ENCODE measurements at places on chromosomes 3 and 15. TPM values are rescaled to one million over a fixed set of nuclear protein-coding genes. Genes with fewer than 3 reads are reported as not detected.

The FAH gene
- polyA plus RNA-seq = 23.2 TPM

The TUSC7 gene
- polyA plus RNA-seq = not detected

The PRICKLE2 gene
- polyA plus RNA-seq = 18.2 TPM

The TMEM158 gene
- 0.98 TPM for polyA plus RNA-seq

The POPDC2 gene
- 3.0 TPM for polyA plus RNA-seq

The VIPR1 gene
- polyA plus RNA-seq = 0.47 TPM

The MAGEF1 gene
- 48.7 TPM for polyA plus RNA-seq

The IGF1R gene
- 38.2 TPM for polyA plus RNA-seq

The MNS1 gene
- polyA plus RNA-seq = 3.4 TPM

The ZIC1 gene
- 0.10 TPM for polyA plus RNA-seq

The AMT gene
- 12.1 TPM for polyA plus RNA-seq

The ERICH6 gene
- 0.04 TPM for polyA plus RNA-seq

The REC114 gene
- not detected for polyA plus RNA-seq

DNA sequence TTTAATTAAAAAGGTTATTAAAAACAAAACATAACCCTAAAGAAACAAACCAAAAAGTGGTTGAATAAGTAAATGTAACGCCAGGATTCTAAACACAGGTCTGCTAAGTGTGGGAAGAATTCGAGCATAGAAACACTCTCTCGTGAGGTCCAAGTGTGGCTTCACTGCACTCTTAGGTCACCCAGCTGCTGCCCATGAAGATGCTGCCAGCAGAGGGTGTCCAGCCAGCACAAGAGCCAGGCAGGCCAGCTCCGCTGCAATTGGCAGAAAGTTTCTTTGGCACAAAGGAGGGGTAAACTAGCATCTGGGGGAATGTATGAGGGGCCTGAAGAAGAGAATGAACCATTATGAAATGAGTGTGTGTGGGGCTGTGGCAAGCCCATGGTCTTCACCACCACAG is 215.7 kb upstream of the FEZF2 start:
- DNase-seq = no peak

DNA sequence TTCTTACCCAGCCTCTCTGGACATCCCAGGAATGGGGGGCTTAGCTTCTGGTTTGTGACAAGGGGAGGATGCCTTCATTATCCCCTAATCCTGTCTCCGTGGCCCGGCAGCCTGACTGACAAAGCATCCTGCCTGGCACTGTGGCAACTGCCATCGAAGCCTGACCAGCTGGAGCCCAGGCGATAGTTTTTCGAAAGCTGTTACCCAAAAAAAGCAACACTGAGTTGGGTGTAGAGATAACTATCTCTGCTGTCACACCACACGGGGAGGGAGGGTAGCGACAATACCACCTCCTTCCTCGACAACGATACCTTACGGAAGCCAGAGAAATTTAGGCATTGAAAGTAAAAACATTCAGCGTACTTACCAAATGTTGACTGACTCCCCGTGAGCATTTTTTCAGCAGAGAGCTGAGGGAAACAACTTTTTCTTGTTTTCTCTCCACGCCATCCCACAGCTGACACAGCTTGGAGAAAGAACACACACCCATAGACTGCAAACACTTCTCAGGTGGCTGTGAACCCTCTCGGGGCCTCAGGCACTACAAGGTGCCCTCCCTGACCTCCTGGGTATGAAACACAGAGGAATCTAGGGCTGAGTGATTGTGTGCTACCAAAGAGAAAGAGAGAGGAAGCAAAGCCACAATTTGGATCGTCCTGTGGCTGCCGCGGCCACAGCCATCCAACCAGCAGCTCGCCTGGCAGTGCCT is 361.9 kb upstream of the ICE2 start:
- DNase-seq = no peak

- no peak for DNase-seq
Measured at GRCh38 chr3:141015481-141015880, 35.7 kb upstream of the SPSB4 start.

DNA sequence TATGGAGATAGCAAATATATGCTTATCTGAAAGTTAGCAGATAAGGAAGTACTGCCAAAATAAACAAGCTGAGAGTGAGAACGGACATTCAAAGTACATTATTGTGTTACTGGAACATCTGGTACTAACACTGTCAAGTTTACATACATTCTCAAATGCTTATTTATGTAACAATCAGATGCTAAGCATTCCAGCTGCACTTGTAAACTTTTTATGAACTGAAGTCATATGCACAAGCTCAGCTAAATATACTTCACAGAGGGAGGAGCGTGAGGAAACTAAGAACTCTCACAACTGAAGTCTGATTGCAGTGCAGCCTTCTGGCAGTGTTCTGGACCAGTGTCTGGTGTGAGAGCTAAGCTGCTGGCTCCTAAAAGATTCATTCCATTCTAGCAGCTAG is 223.7 kb upstream of the NANOGP8 start:
- no peak for DNase-seq

DNA sequence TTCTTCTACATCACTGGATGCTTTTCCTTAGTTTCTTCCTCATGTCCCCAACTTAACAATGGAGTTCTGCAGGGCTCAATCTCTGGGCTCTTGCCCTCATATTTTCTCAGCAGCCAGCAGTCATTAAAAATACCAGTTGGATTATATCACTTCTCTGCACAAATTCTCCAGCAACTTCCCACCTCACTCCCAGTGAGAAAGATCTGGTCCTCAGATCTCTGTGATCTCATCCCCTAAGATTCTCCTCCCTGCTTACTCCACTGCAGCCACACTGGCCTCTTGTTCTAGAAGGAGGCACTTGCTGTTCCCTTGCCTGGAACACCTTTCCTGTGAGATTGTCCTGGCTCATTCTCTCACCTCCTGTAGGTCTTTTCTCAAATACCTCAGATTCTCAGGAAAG is 6.1 kb downstream of the ERICH6 start:
- DNase-seq = no peak

DNA sequence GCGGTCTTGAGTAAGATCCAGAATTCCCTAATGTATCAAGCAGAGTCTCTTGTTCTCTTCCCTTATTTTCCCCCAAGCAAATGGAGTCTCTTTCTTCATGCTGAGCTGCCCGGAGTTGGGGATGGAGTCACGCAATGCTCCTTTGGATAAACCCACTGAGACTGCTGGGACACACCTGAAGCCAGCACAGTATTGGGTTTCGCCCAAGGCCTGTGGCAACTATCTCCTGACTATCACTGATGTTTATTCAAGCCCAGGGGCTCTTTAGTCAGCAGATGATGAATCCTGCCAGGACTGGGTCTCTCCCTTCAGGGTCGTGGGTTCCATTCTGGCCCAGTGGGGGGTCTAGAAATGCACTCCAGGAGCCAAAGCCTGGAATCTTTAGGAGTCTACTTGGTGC is 11.3 kb downstream of the USF3 start:
- no peak for DNase-seq

GRCh38 chr3:134651347-134652041 is 672 bp upstream of the KY start:
- no peak for DNase-seq

- DNase-seq = no peak
Measured at GRCh38 chr3:9781978-9782603, 10.2 kb downstream of the TADA3 start.

- DNase-seq = no peak
Measured at GRCh38 chr15:91208371-91208770, 108.3 kb downstream of the SV2B start.

DNA sequence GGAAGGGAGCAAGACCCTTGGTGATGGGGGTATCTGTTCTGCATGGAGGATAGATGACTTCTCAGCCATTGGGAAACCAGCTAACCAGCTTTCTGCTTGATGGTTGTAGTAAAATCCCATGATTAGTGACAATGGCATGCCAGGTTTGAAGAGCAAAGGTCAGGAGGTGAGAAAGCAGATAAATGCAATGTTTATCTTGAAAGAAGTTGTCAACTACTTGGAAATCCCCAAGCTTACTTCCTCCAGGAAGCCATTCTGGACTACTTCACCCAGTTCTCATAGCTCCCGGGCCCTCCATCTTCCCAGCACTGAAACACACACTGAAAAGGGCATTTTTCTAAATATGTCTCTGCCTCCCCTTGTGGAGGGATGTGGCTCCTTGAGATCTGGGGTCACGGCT is 51.3 kb downstream of the SMAD3 start:
- DNase-seq = no peak

DNA sequence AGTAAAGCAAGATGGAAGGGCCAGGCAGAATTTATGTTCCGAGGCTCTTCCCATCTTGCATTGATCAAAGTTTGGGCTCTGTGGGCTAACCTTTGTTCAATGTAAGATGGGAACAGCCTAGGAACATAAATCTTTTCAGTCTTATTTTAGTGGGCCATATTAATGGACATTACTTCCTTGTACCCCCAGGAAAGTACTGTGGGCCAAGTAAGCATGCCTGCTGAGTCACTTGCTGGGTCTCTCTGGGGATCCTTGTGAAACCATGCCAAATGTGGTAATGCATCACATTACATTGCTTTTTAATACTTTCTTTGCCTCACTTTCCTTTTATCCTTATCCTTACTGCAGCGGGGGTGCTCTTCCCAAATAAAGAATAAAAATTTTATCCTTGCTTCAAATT is 349.5 kb upstream of the POU1F1 start:
- no peak for DNase-seq

GRCh38 chr3:4079339-4080195 is 223.6 kb upstream of the SETMAR start:
- no peak for DNase-seq

- DNase-seq = peak; percentile 70
Measured at GRCh38 chr15:65259367-65259797, 27.3 kb downstream of the PARP16 start.

DNA sequence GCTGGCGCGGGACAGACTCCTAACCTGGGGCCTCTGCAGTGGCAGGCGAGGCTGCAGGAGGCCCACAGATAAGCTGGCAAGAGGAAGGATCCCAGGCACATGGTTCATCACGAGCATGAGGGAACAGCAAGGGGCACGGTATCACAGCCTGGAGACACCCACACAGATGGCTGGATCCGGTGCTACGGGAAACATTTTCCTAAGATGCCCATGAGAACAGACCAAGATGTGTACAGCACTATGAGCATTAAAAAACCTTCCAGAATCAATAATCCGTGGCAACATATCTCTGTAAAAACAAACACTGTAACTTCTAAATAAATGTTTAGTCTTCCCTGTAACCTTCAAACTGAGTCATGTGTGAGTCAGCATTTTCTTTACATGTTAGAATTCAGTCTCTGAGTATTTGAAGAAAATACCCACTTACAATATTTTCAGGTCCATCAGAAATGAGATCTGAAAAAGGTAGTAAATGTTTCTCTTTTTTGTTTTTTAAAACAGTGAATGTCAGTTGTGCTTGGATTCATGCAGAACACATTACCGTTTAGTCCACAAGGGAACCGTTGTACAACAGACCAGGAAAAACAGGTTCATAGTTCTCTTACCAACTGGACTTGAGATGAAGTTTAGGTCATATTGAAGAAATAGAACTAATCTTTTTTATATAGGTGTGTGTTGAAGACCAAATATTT is 75.9 kb downstream of the BOC start:
- peak; percentile 58 for DNase-seq

GRCh38 chr3:35404571-35404970 is 234.8 kb upstream of the ARPP21 start:
- no peak for DNase-seq

DNA sequence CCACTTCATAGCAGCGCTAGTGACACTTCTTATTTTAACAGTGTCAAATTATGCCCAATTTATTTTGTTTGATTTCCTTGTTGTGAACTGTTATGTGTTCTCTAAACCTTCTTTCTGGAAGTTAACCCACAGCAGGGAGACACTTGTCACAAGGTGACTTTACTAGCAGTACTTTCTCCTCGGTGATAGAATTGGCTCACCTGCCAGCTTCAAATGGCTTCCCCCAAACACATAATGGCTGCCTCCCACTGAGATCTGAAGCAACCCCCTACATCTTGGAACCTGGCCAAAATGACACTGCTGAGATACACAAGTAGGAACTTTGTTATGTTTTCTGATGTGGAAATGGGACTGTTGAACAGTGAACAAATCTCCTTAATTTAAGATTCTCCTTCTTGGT is 238.8 kb upstream of the DPH6 start:
- no peak for DNase-seq

GRCh38 chr15:90248789-90249202 is 560 bp upstream of the TTLL13 start:
- DNase-seq = no peak

- DNase-seq = no peak
Measured at GRCh38 chr3:74789111-74789510, 174.7 kb upstream of the CNTN3 start.

DNA sequence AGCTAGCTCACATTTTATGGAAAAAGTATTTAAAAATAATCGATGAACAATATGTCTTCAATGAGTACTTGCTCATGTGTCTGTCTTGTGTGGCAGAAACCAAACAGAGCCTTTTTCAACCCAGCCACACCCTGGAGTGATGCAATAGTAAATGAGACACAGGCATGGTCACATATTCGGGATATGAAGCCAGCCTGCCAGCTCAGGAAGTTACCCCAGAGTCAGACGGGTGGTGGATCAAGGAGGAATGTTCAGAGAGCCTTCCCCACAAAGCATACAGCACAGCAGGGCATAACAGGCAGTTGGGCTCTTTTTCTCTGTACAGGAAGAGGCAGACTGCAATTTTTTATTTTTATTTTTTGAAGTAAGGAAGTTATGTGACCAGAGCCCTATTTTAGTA is 27.3 kb downstream of the LARP6 start:
- no peak for DNase-seq

DNA sequence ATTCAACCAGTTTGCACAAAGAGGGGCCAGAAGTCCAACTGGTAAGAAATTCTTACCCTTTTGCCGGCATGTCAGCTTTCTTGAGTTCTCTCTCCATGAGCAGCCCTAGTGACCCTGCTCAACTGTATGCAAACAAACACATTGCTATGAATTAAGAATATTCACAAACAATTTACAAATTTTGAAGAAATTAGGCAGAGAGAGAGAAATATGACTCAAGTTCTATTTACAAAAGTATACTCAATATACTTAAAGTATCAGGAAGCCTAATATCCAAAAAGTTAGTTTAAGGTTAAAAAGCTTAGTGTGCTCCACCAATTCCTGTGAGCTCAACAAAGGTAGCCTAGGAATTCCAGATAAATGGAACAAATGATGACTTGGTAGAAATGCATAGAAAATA is 3.5 kb upstream of the EHHADH start:
- DNase-seq = no peak

- no peak for DNase-seq
Measured at GRCh38 chr3:51224283-51224682, 160.8 kb upstream of the MANF start.

GRCh38 chr15:80873366-80873952 is 94.3 kb downstream of the CEMIP start:
- DNase-seq = no peak

GRCh38 chr3:77699125-77699691 is 659.3 kb downstream of the ROBO2 start:
- DNase-seq = no peak

DNA sequence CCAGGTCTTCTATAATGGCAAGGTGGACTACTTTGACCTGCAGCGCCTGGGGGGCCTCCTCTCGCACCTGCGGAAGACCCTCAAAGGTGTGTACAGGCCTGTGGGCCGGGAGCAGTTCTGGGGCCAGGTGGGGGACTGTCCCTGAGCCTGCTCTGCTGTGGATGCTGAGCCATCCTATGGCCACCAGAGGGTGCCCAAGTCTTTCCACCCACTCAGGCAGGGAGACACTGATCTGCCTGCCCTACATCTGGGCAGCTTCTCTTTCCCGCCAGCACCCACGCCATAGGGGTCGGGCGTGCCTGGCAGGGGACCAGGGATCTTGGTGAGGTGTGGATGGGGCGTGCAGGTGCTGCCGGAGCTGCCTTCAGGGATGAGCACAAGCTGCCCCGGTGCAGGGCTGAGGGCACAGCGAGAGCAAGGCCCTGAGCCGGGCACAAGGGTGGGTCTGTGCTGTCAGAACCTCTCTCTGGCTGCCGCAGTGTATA is 14.1 kb downstream of the RNF123 start:
- peak; percentile 59 for DNase-seq
